ENCODE measurements at places on chromosomes 11 and 22.

GRCh38 chr22:20420157-20420842 lies 17.3 kb downstream of the SCARF2 start:
- DNase-seq, result no peak

DNA sequence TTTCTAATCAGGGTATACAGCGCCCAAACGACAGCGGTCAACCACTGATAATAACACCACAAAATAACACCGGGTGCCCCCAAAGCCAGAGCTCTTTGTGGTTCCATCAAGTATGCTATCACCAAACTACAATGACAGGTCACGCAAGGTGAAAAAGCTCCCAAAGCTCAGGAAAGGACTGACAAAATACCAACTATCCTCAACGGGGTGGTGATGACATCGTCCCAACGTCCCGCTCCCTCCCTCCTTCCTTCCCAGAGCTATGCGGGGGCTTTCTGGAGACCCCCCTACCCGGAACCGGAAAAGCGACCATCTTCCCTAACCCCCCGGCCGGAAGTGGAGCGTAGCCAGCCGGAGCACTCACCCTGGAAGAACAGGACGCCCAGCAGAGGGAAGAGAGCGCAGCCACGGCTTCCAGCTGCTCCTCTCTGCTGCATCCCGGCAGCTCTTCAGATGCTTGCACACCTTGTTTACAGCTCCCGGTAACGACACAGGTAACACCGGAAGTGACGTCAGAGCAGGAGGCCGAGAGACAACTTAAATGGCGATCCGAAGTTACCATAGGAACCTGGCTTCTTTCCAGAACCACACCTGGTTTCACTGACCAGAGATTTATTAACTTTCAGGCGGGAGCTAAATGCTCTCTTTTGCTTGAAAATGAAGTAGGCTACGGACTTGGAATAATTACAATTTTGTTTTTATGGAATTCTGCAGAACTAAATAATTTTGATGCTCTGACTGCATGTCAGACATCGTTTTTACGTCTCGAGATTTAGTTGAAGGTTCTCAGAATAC lies at the start of gene MPZL3:
TSS of gene MPZL3 (minus strand) at position 508 of the 795 bp plus-strand sequence. CDS start at position 437, 71 bp downstream.
- peak; percentile 40 for DNase-seq

GRCh38 chr11:44305026-44305469 lies 4.9 kb downstream of the ALX4 start:
- DNase-seq, result no peak

GRCh38 chr11:112625814-112626213 lies 335.4 kb upstream of the NCAM1 start:
- DNase-seq, result no peak

DNA sequence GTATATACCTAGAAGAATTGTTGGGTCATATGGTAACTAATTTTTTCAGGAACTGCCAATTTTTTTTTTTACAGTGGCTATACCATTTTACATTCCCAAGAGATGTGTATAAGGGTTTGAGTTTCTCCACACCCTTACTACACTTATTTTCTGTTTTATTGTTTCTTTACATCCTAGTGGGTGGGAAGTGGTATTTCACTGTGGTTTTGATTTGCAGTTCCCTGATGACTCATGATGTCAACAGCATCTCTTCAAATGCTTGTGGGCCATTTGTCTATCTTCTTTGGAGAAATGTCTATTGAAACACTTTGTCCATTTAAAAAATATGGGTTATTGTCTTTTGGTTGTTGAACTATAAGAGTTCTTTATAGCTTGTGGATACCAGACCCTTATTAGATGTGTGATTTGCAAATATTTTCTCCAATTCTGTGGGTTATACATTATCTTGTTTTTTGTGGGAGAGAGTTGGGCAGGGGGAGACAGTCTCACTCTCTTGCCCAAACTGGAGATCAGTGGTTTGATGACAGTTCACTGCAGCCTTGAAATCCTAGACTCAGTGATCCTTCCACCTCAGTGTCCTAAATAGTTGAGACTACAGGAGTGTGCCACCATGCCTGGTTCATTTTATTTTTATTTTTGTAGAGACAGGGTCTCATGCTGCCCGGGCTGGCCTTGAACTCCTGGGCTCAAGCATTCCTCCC lies 30.3 kb upstream of the PISD start:
- no peak for DNase-seq

- no peak for DNase-seq
Measured at GRCh38 chr22:50082961-50083461, 2.2 kb downstream of the MLC1 start.

DNA sequence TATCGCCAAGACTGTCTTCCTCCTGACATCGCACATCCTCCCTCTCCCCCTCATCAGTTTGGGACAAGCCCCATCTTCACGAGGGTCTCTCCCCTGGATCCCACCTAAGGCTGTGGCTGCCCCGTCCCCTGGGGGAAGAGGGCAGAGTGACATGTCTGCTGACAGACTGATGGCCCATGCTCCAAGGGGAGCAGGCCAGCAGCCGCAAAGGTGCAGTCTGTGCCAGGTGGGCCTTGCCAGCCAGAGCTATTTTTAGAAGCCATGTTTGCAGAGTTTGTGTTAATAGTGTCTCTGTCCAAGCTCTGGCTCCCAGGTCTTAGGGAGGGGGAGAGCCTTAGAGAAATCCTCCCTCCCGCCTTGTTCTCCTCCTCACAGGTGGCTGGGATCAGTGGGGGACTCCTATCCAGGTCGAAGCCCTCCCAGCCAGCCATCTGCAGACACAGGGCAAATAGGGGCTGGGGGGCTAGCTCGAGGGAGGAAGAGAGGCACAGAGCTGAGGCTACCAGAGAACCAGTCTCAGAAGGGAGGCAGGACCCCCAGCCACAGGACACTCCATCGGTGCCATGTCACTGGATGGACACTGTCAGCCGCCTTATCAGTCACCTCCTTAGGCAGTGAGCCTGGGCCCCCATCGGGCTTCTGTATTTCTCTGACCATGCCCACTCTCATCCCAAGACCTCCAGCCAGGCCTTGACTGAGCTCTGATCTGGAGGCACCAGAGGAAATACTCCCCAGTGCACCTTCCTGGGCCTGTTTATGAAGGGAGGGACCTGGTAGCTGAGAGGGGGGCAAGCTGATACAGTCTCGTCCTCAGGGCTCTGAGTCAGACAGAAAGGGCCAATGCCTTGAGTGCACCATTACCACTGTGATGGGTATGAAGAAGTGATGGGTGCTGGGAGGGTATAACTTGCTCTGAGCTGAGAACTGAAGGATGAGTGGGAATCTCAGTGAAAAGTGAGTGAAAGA lies 49.3 kb downstream of the CHRDL2 start:
- no peak for DNase-seq

- no peak for DNase-seq
Measured at GRCh38 chr11:108498816-108499408, 728 bp upstream of the POGLUT3 start.

DNA sequence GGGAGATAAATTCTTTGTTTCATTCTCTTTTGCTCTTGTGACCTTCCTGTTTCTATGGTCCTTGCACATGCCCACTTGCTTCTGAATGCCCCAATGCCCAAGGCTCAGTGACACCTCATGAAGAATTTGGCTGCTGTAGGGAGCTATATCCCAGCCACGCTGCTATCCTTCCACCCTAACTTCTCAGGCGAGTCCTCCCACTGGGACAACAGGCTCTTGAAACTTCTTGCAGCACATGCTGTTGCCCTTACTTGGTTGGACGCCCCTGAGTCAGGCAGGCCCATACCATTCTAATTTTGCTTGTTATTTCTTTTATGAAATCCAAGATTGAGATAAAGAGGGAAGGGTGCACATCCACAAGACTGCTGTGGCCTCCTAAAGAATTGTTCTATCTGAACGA lies 57.6 kb upstream of the BLID start:
- no peak for DNase-seq

GRCh38 chr22:29973269-29973668 lies 90.3 kb downstream of the MTMR3 start:
- DNase-seq, result no peak

- DNase-seq, result no peak
Measured at GRCh38 chr22:20657963-20658362, 116.0 kb upstream of the SERPIND1 start.

- DNase-seq, result no peak
Measured at GRCh38 chr22:39365492-39365780, 15.6 kb downstream of the SYNGR1 start.

DNA sequence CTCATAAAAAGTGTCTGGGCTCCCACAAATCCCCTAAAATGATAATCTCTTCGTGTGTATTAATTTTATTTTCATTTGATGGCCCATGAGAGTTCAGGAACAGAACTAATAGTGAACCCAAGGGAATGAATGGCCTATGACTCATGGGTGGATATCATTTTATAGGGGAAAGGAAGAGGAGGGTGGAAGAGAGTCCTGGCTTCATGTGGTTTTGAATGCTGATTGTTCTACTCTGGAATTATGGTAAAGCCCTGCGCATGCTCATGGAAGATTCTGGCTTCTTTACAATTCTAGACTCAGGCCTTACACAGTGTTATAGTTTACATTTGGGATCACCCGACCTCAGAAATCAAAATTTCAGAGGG lies 35.2 kb downstream of the MAML2 start:
- no peak for DNase-seq

- DNase-seq, result no peak
Measured at GRCh38 chr11:33028537-33028914, 10.8 kb upstream of the TCP11L1 start.

GRCh38 chr11:90908074-90908473 lies 685.2 kb upstream of the CHORDC1 start:
- no peak for DNase-seq

DNA sequence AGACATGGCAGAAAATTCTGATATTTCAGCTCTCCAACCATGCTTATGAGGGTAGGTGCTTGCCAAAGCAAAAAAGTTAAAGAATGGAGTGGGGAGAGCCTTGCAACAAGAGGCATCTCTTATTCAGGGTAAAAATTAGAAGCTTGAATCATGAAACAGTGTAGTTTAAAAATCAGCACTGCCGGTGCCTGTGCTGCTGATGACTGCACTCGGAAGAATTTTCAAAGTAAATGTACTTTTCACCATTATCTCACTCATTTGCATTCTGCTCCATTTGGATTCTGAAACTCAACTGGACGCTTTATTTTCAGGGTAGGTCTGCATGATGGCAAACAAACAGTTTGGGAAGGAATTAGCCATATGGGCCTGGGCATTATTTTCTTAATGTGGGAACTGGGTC lies 126.3 kb downstream of the KIRREL3 start:
- DNase-seq, result no peak

DNA sequence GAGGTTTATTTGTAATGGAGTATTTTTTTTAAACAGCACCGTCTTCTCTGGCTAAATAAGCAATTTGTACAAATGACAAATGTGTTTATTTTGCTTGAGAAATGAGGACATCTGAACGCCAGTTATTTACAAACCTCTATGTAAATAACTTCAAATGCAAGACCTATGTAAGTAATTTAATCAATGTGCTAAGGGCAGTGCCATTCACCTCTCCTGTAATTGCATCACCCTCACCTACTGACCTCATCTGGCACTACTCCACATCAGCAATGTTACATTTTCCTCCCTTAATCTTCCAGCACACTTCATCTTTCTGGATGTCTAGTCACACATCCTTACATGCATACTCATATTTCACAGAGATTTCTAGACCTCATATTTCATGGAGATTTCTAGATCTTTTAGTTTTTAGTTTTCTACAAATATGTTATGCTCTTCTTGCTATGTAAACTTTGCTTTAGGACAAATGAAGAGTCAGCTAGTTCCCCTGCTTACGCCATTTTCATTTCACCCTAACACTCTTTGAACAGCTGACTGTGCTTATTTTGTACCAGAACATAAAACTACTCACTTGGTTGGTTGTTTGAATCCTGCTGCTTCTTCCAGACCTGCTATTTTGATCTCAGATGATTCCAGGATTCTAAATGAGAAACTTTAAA lies 238.6 kb downstream of the GRM5 start:
- DNase-seq, result no peak

GRCh38 chr22:45544588-45545170 lies 42.0 kb downstream of the FBLN1 start:
- DNase-seq, result no peak

DNA sequence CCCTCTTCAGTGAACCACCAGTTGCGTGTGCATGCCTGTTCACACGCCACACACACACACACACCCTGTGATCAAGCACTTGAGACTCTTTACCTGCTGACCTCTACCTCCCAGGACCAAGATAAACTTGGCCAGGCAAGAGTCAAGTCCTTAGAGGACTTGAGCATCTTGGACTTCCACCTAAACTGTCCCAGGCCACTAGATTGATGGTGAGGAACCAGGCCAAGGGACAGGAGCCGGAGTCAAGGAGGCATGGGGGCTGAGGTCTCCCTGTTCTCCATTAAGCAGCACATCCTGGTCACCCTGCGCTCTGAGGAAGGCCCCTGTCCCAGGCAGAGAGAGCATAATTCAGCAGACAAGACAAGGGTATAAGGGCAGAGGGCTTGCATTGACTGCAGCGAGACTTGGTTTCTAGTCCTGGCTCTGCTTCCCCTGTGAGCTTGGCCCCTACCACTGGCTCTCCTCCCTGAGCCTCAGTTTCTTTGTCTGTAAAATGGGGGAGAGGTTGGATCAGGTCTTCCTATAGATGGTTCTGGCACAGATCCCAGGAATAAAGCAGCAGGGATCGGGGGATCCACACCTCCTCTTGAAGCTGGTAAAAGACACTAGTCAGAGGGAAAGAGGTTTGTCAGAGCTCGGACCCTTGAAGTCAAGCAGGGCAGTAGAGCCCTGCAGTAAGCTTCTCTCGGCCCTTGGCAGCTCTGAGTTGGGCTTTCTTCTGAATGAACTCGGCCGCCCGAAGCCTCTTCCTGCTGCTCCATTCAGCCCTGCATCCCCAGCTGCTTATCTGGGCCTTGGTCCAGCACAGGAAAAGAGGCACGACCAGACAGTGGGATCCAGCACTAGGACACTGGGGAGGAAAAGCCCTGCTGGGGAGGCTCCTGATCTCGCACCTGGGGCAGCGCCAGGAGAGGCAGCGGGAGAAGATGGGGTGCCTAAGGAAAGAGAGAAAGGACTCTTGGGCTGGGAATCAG lies 2.0 kb downstream of the CREB3L1 start:
- no peak for DNase-seq

GRCh38 chr11:132466983-132467382 lies 1065.3 kb downstream of the OPCML start:
- no peak for DNase-seq

All from stimulated activated CD8-positive, alpha-beta memory T cell treated with anti-CD3 and anti-CD28 coated beads, Interleukin-15, amount 100 ng/mL, for 24 hours (primary cell).